ENCODE measurements at places on chromosomes 7 and 10. TPM values are rescaled to one million over a fixed set of nuclear protein-coding genes. Genes with fewer than 3 reads are reported as not detected.

Gene TBC1D12
- 16.9 TPM for polyA plus RNA-seq

Gene GSAP
- polyA plus RNA-seq, result 16.1 TPM

Gene KCND2
- polyA plus RNA-seq, result 1.2 TPM

Gene CYP2W1
- 4.1 TPM for polyA plus RNA-seq

Gene SPDYE5
- polyA plus RNA-seq, result 2.2 TPM

Gene AKR1C2
- 7.5 TPM for polyA plus RNA-seq

Gene ABHD11
- 26.1 TPM for polyA plus RNA-seq

Gene HOXA6
- polyA plus RNA-seq, result 36.8 TPM

Gene PRRT4
- polyA plus RNA-seq, result 1.0 TPM

Gene SORBS1
- polyA plus RNA-seq, result 30.9 TPM

Gene GRM3
- 0.28 TPM for polyA plus RNA-seq

Gene CUBN
- polyA plus RNA-seq, result 200 TPM

Gene MKI67
- polyA plus RNA-seq, result 69.5 TPM

Gene TMEM176A
- polyA plus RNA-seq, result 84.6 TPM

Gene SEMA3A
- polyA plus RNA-seq, result 16.4 TPM

Gene OGDHL
- 43.6 TPM for polyA plus RNA-seq

Gene CAV1
- 22.9 TPM for polyA plus RNA-seq

Gene NACAD
- 9.4 TPM for polyA plus RNA-seq

Gene TFPI2
- 8.0 TPM for polyA plus RNA-seq

Gene CDK6
- 51.2 TPM for polyA plus RNA-seq

Gene FFAR4
- not detected for polyA plus RNA-seq

Gene BEND7
- 30.5 TPM for polyA plus RNA-seq

Gene SKIDA1
- 11.2 TPM for polyA plus RNA-seq

Gene CC2D2B
- 2.4 TPM for polyA plus RNA-seq

Gene LRRD1
- 0.28 TPM for polyA plus RNA-seq

Gene CACNA2D1
- 30.2 TPM for polyA plus RNA-seq

Gene RHOBTB1
- polyA plus RNA-seq, result 97.7 TPM

Gene ANXA8
- not detected for polyA plus RNA-seq

Gene CLRN3
- 24.1 TPM for polyA plus RNA-seq

Gene C10orf53
- polyA plus RNA-seq, result not detected

Gene PRKRIP1
- 30.2 TPM for polyA plus RNA-seq

Gene CPED1
- 37.1 TPM for polyA plus RNA-seq

Gene NYAP1
- 1.6 TPM for polyA plus RNA-seq

Gene PLXDC2
- polyA plus RNA-seq, result 33.2 TPM

Gene PAPSS2
- 33.4 TPM for polyA plus RNA-seq

Gene PIK3AP1
- 5.2 TPM for polyA plus RNA-seq

Gene TMEM106B
- 102 TPM for polyA plus RNA-seq

Gene GHRHR
- 0.14 TPM for polyA plus RNA-seq

Gene PPP1R17
- polyA plus RNA-seq, result not detected

Gene DYNC1I1
- polyA plus RNA-seq, result 0.31 TPM

Gene CPVL
- polyA plus RNA-seq, result 51.6 TPM

Gene SEMA4G
- polyA plus RNA-seq, result 49.8 TPM

Gene CACNB2
- polyA plus RNA-seq, result 3.1 TPM

Gene DYDC2
- polyA plus RNA-seq, result 1.5 TPM

Gene SFMBT2
- polyA plus RNA-seq, result 7.0 TPM

Gene NEBL
- 91.0 TPM for polyA plus RNA-seq

Gene WAC
- 150 TPM for polyA plus RNA-seq

Gene TUBB8
- polyA plus RNA-seq, result 1.3 TPM

Data from renal cortex interstitium (tissue), 15 donors.